Dermis lymphatic vessel endothelial cell (primary cell): ENCODE measurements at places on chromosomes 7 and 10. TPM values are rescaled to one million over a fixed set of nuclear protein-coding genes. Genes with fewer than 3 reads are reported as not detected.

The RHBDD2 gene
- 11.1 and 13.9 TPM in 2 replicates for total RNA-seq

The LRRTM3 gene
- total RNA-seq: not detected in 2 replicates

The PNLIPRP3 gene
- total RNA-seq: not detected in 2 replicates

The AUTS2 gene
- total RNA-seq: 0.54 and 0.69 TPM in 2 replicates

The TES gene
- total RNA-seq: 79.3 and 109 TPM in 2 replicates

The OSBPL3 gene
- total RNA-seq: 14.2 and 16.5 TPM in 2 replicates

The GIMAP1 gene
- total RNA-seq: 21.1 and 28.8 TPM in 2 replicates

The AKR1B15 gene
- not detected in 2 replicates for total RNA-seq

The POLR2J gene
- total RNA-seq: 24.5 and 27.6 TPM in 2 replicates

The H2BK1 gene
- not detected in 2 replicates for total RNA-seq

The LRRN3 gene
- not detected in 2 replicates for total RNA-seq

The KLF14 gene
- not detected in 2 replicates for total RNA-seq
